ENCODE measurements at places on chromosomes 16 and 17.
A peak's percentile ranks its signal among the peaks of the same experiment; 100 is the strongest.

DNA sequence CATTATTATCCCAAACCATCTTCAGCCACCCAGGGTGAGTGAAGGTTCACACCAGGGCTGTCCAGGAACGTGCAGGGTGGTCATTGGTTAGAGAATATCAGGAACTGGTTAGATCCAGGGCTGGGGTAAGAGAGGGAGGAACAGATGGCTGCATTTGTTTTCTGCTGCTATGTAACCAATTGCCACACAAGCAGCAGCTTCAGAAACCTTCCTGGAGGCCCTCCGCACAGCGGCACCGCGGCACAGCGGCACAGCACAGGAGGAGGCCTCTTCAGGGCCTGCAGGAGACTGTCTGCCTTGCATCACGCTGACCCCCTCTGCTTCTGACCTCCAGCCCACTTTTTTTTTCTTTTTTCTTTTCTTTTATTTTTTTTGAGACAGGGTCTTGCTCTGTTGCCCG is 86.1 kb downstream of the KCNJ12 start:
- H3K27me3 ChIP-seq, result peaks cover 14% of the 10 kb centered on the region
- no peaks in the 10 kb centered on the region for H3K36me3 ChIP-seq
- no peak overlapping the region for H3K27ac ChIP-seq
- H3K4me1 ChIP-seq, result peaks cover 8% of the 10 kb centered on the region
- H3K4me3 ChIP-seq, result no peak overlapping the region

- H3K27me3 ChIP-seq, result no peaks in the 10 kb centered on the region
- no peak for DNase-seq
- H3K4me3 ChIP-seq, result no peak overlapping the region
- no peaks in the 10 kb centered on the region for H3K4me1 ChIP-seq
These were observed 113.3 kb downstream of the VPS53 start for GRCh38 chr17:601244-601925.

- DNase-seq, result peak; percentile 52
- H3K27me3 ChIP-seq, result peaks cover 3% of the 10 kb centered on the region
- peaks cover 32% of the 10 kb centered on the region for H3K4me1 ChIP-seq
- H3K27ac ChIP-seq, result no peak overlapping the region
- no peak overlapping the region for H3K4me3 ChIP-seq
- no peaks in the 10 kb centered on the region for H3K36me3 ChIP-seq
These were observed 96.8 kb downstream of the IRF8 start for GRCh38 chr16:85995541-85996423.

DNA sequence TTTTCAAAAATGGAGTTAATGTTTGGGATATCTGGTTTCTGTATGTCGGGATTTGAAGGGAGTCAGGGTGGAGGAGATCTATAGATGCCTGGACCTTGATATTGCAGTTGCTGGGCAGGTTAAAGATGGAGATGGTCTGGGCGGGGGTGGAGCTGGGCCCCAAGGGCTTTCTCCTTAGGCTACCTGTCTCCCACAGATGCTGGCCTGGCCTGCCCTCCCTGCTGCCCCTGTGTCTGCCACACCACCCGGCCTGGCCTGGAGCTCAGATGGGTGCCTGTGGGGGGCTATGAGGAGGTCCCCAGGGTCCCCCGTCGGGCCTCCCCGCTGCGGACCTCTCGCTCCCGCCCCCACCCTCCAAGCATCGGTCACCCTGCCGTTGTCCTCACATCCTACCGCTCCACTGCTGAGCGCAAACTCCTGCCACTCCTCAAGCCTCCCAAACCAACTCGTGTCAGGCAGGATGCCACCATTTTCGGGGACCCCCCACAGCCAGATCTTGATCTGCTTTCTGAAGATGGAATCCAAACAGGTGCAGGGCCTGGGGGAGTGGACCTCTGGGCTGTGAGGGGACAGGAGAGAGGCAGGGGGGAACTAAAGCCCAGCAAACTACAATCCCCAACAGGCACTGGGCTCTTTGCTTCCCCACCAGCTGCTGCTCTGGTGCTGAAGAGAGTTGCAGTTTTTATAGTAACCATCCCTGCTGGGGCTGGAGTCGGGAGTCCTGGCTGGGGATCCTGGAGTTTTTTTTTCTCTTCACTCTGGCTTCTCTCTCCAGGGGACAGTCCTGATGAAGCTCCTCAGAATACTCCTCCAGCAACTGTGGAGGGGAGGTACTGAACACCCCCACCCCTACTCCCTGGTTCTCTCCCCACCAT is 2.9 kb downstream of the ARHGEF15 start:
- DNase-seq, result no peak
- peaks cover 18% of the 10 kb centered on the region for H3K27me3 ChIP-seq
- no peaks in the 10 kb centered on the region for H3K4me1 ChIP-seq

GRCh38 chr17:42286411-42287221 is 1.7 kb upstream of the STAT5A start:
- H3K4me1 ChIP-seq, result peaks cover 61% of the 10 kb centered on the region
- peaks cover 29% of the 10 kb centered on the region for H3K36me3 ChIP-seq
- peak overlapping the region; percentile 94 for H3K27ac ChIP-seq
- H3K27me3 ChIP-seq, result no peaks in the 10 kb centered on the region
- DNase-seq, result peak; percentile 43
- H3K4me3 ChIP-seq, result peak overlapping the region; percentile 82

GRCh38 chr16:24917891-24918290 is 72.1 kb downstream of the SLC5A11 start:
- H3K27me3 ChIP-seq, result no peaks in the 10 kb centered on the region
- no peak for DNase-seq
- H3K27ac ChIP-seq, result no peak overlapping the region
- peaks cover 9% of the 10 kb centered on the region for H3K4me1 ChIP-seq
- H3K4me3 ChIP-seq, result no peak overlapping the region

GRCh38 chr16:57967916-57968315 is 3.0 kb downstream of the CNGB1 start:
- no peaks in the 10 kb centered on the region for H3K27me3 ChIP-seq
- H3K36me3 ChIP-seq, result no peaks in the 10 kb centered on the region
- H3K27ac ChIP-seq, result no peak overlapping the region
- no peaks in the 10 kb centered on the region for H3K4me1 ChIP-seq
- no peak for DNase-seq

GRCh38 chr16:24955975-24956731 is 59.0 kb downstream of the ARHGAP17 start:
- no peaks in the 10 kb centered on the region for H3K4me1 ChIP-seq
- no peak overlapping the region for H3K4me3 ChIP-seq
- peaks cover 43% of the 10 kb centered on the region for H3K36me3 ChIP-seq
- H3K27me3 ChIP-seq, result no peaks in the 10 kb centered on the region
- no peak overlapping the region for H3K27ac ChIP-seq

DNA sequence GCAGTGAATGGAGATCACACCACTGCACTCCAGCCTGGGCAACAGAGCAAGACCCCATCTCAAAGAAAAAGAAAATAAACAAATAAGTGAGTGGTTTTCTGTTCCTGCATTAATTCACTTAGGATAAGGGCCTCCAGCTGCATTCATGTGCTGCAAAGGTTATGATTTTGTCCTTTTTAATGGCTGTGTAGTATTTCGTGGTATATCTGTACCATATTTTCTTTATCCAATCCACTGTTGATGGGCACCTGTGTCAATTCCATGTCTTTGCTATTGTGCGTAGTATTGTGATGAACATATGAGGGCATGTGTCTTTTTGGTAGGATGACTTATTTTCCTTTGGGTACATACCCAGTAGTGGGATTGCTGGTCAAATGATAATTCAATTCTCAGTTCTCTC is 33.9 kb downstream of the SLC5A11 start:
- no peak for DNase-seq
- H3K4me1 ChIP-seq, result no peaks in the 10 kb centered on the region
- no peak overlapping the region for H3K4me3 ChIP-seq

Measured in activated CD4-positive, alpha-beta memory T cell treated with anti-CD3 and anti-CD28 coated beads for 36 hours (primary cell).